GM23338 (cell line): ENCODE measurements at places on chromosomes 13 and 19. TPM values are rescaled to one million over a fixed set of nuclear protein-coding genes. Genes with fewer than 3 reads are reported as not detected.

GRCh38 chr19:32457571-32458158 lies 52.1 kb downstream of the DPY19L3 start:
- H3K36me3 ChIP-seq, result peaks cover 36% of the 10 kb centered on the region
- no peaks in the 10 kb centered on the region for H3K4me1 ChIP-seq
- no peak overlapping the region for H3K4me3 ChIP-seq
- H3K27me3 ChIP-seq, result no peaks in the 10 kb centered on the region
- no peak overlapping the region for H3K27ac ChIP-seq

- H3K4me3 ChIP-seq, result no peak overlapping the region
- no peak for DNase-seq
- no peaks in the 10 kb centered on the region for H3K4me1 ChIP-seq
- H3K27me3 ChIP-seq, result no peaks in the 10 kb centered on the region
Measured at GRCh38 chr13:107117327-107118012, 549.5 kb upstream of the ARGLU1 start.

TRAPPC5 gene
- 78.3 and 83.8 TPM in 2 replicates for total RNA-seq

ERCC2 gene
- total RNA-seq, result 81.1 and 84.7 TPM in 2 replicates

SIGLECL1 gene
- total RNA-seq, result not detected in 2 replicates

TEX101 gene
- total RNA-seq, result not detected in 2 replicates
